ENCODE measurements at places on chromosomes 16 and 17.

DNA sequence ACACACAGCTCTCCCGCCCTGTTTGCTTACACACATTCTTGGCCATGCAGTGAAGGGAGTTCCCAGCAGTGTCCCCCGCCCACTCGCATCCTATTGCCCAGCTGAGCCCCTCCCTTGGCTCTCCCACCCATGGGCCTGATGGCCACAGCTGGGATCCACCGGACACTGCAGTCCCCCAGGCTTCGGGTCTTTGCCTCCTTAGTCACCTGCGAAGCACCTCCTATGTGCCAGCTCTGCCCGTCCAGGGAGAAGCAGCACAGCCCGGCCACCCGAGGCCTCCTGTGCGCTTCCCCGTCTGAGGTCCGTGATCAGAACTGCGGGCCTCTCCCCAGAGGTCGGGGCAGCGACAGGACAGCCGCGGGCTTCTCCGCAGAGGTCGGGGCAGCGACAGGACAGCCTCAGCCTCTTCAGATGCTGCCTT is 136.9 kb downstream of the BANP start:
- no peak for DNase-seq

DNA sequence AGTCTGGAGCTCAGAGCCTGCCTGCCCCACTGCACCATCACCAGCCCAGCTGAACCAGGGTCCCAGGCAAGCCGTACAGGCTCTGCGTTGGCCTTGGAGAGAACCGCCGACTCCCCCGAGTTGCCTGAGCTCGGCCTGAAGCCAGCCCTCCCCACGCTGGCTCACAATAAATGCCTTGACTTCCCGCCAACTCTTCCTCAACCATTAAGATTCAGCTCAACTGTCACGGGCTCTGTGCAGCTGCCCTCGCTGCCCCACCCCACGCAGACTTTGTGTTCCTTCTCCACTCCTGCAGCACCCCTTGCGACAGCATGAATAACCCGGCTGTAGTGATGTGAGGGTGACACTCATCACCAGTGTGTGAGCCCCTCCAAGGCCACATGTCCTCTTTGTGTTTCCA is 4.8 kb upstream of the QPRT start:
- no peak for DNase-seq

DNA sequence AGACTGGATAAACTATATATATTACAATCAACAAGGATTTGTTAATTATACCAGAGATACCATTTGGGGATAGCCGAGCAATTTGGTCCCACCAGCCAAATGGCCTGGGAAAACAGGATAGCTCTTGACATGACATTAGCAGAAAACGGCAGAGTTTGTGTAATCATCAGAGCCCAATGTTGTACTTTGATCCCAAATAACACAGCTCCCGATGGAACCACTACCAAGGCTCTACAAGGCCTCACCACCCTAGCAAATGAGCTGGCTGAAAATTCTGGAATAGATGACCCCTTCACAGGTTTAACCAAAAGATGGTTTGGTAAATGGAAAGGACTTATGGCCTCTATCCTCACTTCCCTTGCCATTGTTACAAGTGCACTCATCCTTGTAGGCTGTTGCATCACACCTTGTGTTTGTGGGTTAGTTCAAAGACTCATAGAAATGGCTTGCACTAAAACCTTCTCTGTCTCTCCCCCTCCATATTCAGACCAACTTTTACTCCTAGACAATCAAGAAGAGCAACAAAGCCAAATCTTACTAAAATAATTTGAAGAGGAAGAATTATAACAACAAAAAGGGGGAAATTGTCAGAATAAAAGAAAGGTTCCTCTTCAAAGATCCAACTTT is 9.5 kb downstream of the TXNL4B start:
- DNase-seq: no peak

- no peak for DNase-seq
These were observed 12.9 kb downstream of the TRPV2 start for GRCh38 chr17:16428098-16428882.

GRCh38 chr17:57608369-57609124 is 136.6 kb downstream of the CCDC182 start:
- DNase-seq: no peak

- peak; percentile 60 for DNase-seq
These were observed 17.9 kb downstream of the PDP2 start for GRCh38 chr16:66898207-66898606.

DNA sequence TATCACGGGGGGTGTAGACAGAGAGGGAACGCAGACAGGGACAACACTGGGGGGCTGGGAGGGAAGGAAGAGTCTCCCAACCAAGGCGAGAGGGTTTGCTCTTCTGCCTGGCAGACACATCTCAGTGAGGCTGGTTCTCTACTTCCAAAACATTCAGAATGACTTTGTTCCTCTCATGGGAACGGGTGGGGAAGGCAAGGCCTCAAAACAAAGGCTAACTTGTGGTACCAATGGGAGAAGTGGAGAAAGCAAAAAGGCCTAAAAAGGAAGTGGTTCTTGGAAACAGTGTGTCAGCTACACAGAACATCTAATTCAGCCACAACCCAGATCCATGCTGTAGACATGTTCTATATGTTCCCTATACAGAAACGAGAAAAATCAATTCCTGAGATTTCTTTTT is 7.5 kb downstream of the FLOT2 start:
- DNase-seq: no peak

DNA sequence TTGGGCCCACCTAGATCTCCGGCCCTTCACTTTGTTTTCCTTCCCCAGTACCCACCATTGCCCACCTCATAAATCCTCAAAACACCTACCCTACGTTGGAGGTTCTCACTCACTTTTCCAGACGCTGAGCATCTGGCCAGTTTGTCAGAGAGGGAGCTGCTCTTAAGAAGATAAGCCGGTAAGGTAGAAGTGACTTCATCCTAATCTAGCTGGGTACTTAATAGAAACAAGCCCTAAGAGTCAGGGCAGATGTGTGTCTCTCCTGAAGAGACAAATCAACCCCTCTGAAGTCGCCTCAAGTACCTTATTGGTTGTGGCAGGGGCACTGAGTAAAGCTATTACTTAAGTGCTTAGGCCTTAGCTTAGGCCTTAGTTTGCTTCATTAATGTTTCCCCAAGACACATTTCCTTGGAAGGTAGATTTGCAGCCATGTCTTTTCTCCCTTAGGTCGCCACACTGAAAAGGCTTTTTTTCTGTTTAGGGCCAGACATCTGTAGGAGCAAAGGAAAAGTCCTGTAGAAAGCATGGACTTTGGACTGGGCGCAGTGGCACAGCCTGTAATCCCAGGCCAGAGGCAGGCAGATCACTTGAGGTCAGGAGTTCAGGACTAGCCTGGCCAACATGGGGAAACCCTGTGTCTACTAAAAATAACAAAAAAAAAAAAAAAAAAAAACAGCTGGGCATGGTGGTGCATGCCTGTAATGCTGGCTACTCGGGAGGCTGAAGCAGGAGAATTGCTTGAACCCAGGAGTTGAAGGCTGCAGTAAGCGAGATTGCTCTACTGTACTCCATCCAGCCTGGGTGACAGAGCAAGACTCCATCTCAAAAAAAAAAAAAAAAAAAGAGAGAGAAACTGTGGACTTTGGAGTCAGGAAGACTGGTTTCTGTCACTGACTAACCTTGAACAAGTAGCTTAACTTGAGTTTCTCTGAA is 1.0 kb downstream of the TACO1 start:
- DNase-seq: no peak

DNA sequence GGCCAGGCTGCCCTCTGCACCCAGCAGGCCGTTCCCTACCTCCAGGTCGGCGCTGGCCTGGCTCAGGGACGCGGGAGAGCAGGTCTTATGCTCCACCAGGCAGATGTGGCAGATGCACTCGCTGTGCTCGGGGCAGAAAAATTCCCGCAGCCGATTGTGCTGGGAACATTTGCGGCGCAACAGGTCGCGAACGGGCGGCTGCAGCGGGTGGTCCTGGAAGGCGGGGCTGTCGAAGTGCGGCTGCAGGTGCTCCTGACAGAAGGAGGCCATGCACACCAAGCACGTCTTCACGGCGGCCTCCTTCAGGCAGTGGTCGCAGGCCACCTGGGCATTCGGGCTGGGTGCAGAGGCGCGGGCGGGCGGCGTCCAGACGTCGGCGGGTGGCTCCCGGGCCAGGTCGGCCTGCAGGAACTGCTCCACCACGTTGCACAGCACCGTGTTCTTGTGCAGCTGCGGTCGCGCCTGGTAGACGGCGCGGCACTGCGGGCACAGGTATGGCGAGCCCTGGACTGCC is 439 bp downstream of the TRIM25 start:
- DNase-seq: no peak

DNA sequence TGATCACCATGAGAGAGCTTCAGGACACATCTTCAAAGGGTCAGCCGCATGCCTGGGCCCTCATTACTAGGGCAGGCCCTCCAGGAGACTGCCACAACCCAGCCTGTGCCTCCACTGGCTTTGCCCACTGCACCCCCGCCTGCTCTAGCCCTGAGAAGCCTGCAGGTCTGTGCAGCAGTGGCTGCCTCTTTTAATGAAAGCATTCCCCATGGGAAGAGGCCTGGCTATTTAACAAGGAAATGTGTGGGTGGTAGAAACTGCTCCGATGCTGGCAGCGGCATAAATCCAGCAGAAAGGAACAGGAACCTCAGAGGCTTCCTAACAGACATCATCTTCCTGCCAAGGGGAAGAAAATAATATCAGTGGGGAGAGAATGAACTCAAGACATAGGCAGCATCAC is 375 bp upstream of the KRT32 start:
- DNase-seq: no peak

GRCh38 chr17:75980188-75981018 is 1.4 kb downstream of the TEN1 start:
- no peak for DNase-seq
